ENCODE measurements at places on chromosomes 13 and 19.
A peak's percentile ranks its signal among the peaks of the same experiment; 100 is the strongest.

GRCh38 chr19:19257137-19257536 lies 16.0 kb downstream of the TM6SF2 start:
- DNase-seq = no peak

DNA sequence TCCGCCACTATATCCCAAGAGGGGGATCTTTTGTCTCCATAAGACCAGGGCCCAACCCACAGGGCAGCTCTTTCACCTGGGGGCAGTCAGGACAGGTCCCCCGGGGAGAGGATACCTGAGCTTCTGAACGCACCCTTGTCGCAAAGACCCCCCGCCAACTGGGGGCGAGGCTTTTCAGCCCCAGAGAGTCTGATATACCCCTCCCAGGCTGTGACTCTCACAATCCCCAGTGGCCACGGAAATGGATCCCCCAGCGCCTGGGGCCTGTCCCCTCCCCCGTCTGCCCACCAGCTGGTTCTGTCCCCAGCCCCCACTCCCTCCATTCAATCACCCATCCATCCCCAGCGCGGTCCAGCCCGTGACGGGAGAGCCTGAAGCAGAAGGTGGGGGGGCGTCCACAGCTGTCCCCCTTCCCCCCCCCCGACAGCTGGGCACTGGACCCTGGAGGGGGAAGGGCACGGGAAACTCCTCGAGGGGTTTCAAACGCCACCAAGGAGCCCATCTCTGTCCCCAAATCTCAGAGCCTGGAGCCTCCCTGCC lies 823 bp downstream of the DOCK6 start:
- DNase-seq = no peak

DNA sequence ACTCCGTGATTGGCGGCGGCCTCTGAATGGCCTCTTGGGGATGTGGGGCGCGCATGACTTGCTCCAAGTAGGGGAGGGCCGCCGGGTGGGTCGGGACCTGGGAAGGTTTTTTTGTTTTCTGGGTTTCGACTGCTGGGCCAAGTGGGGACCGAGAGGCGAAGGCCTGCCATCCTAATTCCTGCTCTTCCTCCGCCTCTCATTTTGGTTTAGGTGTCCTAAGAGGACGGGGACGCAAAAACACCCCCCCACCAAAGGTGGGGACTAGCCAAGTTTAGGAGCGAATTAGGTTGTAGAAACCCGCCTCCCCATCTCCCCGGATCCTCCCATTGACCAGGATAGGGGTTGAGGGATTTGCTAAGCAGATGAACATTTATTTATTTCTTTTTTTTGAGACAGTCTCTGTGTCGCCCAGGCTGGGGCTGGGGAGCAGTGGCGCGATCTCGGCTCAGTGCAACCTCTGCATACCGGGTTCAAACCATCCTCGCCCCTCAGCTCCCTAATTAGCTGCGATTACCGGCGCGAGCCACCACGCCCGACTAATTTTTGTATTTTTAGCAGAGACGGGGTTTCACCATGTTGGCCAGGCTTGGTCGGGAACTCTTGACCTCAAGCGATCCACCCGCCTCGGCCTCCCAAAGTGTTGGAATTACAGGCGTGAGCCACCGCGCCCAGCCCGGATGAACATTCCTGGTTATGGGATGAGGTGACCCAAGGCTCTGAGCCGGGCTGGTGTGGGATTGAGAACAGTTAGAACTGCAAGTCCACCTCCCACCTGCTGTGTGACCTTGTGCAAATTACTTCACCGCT lies 838 bp downstream of the PPP2R1A start:
- DNase-seq = peak; percentile 30

GRCh38 chr13:39394796-39395678 lies 208.0 kb downstream of the LHFPL6 start:
- DNase-seq = no peak

DNA sequence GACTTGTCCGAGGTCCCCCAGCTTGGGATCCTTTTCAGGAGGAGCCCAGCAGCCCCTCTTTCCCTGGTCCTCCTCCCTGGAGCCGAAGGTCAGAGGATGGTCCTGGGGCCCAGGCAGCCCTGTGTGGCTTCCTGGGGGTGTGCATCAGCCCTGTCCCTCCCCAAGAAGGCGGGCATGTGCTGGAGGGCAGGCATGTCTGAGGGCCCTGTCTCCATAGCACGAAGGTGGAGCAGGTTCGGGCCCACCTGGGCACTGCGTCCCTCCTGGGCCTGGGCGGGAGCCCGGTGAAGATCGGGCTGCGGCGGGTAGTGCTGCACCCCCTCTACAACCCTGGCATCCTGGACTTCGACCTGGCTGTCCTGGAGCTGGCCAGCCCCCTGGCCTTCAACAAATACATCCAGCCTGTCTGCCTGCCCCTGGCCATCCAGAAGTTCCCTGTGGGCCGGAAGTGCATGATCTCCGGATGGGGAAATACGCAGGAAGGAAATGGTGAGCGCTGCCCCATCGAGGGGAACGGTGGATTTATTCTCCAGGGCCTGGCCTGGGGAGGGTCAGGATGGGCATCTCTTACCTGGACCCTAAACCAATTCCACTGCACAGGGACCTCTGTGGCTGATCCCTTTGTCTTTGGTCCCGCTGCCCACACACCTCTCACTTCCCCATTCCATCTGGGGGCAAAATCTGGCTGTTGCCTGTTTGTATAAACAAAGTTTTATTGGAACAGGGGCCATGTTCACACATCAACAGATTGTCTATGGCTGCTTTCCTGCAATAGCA lies 10.9 kb downstream of the TIMM13 start:
- DNase-seq = no peak

DNA sequence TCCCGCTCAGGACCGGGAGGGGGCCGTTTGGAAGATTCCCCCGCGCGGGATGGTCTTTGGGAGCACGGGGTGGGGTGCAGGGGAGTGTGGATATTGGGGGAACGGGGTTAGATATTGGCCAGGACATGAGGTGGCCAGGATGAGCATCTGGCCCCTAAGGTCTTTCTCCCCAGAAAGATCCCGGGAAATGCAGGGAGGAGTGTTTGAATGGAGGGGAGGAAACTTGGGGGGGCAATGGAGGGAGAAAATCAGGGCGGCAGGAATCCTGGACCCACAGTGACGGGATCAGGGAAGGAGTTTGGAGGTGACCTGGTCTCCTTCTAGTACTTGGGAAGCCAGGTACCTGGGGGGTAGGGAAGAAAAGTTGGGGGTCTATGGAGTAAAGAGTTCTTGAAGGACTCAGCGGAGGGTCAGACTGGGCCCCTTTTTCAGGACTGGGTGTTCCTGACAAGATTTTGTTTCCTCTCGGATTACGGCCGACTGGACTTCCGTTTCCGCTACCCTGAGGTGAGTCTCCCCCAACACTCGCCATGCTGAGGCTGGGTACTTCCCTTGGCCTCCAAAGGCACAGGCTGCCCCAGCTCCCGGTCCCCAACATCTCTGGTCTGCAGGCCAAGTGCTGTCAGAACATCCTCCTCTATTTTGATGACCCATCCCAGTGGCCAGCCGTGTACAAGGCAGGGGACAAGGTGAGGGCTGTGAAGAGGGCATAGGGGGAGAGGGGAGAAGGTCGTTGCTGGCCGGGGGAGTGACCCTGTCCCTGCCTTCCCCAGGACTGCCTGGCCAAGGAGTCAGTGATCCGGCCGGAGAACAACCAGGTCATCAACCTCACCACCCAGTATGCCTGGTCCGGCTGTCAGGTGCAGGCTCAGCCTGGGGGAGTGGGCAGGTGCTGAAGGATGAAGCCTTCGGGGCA lies 989 bp downstream of the TMEM145 start:
- no peak for DNase-seq

GRCh38 chr13:28438598-28439334 lies 56.2 kb downstream of the FLT1 start:
- DNase-seq = no peak

GRCh38 chr19:15284896-15285295 lies 47.4 kb downstream of the BRD4 start:
- DNase-seq = no peak

DNA sequence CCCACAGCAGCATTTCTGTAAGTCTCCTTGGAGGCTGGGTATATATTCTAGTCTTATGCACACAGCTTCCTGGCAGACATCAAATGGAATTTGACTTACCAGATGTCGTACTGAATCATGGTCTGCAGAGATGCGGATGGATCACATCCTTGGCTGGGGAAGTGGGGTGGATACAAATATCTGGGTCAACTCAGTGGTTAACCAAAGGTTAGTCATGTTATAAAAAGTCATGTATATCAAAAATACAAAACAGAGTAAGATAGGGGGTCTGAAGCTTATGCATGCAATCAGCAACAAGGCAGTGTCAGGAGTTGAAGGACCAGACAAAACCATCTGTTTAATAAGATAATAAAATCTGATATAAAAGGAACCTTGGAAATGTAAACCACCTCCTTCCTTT lies 61.9 kb downstream of the WASF3 start:
- DNase-seq = no peak

- DNase-seq = peak; percentile 46
Measured at GRCh38 chr19:54137699-54138488, at the start of gene CNOT3. Gene CNOT3 (plus strand): TSS chr19:54137762. CDS start chr19:54142979, 5,217 bp downstream.

Data from activated CD4-positive, alpha-beta T cell treated with anti-CD3 and anti-CD28 coated beads, Interleukin-2, Interleukin-6, amounts not matched to agents 100 ng/mL and 50 ng/mL, durations not matched to agents 16 hours and 8 hours (primary cell).